Mesendoderm (in vitro differentiated cells): ENCODE measurements at places on chromosomes 1 and 21.

- H3K27me3 ChIP-seq, result no peaks in the 10 kb centered on the region
- no peak overlapping the region for H3K27ac ChIP-seq
These were observed 18.0 kb downstream of the UBE2T start for GRCh38 chr1:202323731-202324130.

DNA sequence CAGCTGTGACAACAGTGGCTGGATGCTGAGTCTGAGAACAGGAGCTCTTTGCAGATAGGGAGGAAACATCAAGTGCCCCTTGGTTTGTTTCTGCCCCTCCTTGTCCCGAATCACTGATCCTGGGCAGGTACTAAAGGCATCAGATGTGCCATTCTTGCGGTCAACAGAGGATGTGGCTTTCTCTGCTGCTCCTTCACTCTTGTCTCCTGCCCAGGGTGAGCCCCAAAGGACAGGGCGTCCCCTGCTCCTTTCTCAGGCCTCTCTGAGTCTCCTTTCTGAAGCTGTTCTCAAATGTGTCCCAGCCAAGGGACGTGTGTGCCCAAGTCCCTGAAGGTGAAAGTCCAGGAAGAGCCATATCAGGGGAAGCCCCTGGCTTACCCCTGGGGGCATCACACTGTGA, 31.7 kb downstream of the SLC37A1 start:
- H3K27me3 ChIP-seq, result no peaks in the 10 kb centered on the region
- no peak for DNase-seq
- H3K27ac ChIP-seq, result no peak overlapping the region
- no peak overlapping the region for H3K4me3 ChIP-seq
- H3K4me1 ChIP-seq, result no peaks in the 10 kb centered on the region

GRCh38 chr1:153698923-153699714, 20.6 kb downstream of the NPR1 start:
- no peak for DNase-seq
- no peak overlapping the region for H3K27ac ChIP-seq
- H3K4me3 ChIP-seq, result no peak overlapping the region
- no peaks in the 10 kb centered on the region for H3K36me3 ChIP-seq
- H3K4me1 ChIP-seq, result peaks cover 12% of the 10 kb centered on the region

DNA sequence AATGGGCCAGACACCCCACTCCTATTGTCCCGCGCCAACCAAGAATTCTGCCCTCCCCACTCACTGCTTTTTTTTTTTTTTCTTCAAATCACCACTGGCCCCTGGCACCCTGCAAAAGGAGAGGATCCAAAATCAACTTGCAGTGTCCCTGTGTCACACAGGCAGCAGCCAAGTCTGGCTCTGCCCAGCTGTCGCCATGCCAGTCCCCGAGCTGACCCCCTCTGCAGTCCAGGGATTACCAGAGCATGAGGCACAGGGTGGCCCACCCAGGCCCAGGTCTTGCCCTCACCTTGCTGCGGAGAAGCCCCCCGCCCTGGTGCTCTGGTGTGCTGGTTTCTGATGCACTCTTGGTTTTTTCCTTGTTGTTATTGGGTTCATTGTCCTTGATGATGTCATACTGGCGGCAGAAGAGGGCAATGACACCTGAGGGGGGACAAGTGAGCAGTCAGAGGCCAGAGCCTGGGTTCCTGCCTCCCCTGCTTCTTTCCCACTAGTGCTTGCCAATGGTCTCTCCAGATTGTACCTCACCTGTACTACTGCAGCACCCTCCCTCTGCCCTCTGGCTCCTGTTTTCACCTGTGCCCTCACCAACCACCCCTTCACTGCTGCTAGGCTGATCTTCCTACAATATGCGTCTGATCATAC, 6.2 kb downstream of the FNDC5 start:
- H3K36me3 ChIP-seq, result no peaks in the 10 kb centered on the region
- no peak overlapping the region for H3K27ac ChIP-seq
- no peaks in the 10 kb centered on the region for H3K27me3 ChIP-seq
- no peak overlapping the region for H3K4me3 ChIP-seq
- DNase-seq, result no peak

DNA sequence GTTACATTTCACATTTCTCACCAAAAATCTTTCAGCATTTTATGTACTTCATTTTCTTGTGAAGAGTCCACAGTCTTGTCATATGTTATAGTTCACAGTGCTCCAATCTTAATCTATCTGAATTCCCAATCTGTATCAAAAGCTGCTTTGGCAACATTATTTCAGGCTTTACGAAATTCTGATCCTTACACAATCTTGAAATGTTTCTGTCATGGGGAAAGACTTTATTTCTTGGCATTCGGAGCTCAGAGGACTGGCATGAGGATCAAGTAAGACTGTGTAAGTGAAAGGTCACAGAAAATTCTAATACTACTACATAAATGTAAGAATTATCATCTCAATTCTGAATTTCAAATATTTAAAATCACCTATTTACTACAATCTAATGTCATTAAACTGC, 2.0 kb downstream of the USP33 start:
- no peak overlapping the region for H3K4me3 ChIP-seq
- no peak for DNase-seq
- H3K27me3 ChIP-seq, result no peaks in the 10 kb centered on the region
- no peaks in the 10 kb centered on the region for H3K36me3 ChIP-seq
- H3K27ac ChIP-seq, result no peak overlapping the region

DNA sequence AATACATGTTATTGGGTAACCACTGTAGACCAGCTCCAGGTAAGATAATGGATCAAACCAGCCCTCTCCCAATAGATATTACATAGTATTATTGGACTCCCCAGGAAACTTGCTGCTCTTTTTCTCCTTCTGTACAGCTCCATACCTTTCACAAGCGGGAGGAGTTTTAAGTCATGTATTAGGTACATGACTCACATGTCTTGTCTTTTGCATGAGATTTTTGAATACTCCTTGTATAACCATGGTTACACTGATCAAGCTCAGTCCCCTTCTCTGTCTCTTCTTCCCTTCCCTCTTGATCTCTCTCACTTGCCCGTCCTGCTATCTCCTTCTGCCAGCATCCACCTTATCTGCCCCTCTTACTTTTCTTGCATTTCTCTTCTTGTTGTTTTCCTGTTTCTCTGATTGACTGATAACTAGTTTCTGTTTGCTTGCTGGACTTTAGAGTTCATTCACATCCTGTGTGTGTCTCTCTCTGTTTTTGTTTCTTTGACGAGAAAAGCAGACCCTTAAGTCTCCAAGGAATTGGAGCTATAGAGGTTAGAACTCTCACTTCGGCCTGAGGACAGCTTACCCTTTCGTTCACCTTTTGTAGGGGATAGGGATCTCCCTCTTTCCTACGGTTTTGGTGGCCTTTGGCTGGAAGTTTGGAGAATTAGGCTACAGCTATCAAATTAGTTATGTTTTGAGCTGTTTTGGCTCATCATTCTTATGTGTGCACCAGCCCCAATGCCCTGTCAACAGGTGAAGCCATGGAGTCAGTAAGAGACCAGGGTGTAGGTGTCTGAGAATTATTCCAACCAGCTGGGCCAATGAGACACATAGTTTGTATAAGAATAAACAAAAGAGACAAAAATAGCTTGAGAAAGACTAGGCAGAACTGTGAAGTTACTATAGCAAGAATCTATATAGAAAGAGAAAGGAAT, 49.0 kb upstream of the ASB17 start:
- H3K27ac ChIP-seq, result no peak overlapping the region
- no peaks in the 10 kb centered on the region for H3K27me3 ChIP-seq
- no peak for DNase-seq
- H3K4me3 ChIP-seq, result no peak overlapping the region
- H3K4me1 ChIP-seq, result no peaks in the 10 kb centered on the region
- H3K36me3 ChIP-seq, result no peaks in the 10 kb centered on the region

DNA sequence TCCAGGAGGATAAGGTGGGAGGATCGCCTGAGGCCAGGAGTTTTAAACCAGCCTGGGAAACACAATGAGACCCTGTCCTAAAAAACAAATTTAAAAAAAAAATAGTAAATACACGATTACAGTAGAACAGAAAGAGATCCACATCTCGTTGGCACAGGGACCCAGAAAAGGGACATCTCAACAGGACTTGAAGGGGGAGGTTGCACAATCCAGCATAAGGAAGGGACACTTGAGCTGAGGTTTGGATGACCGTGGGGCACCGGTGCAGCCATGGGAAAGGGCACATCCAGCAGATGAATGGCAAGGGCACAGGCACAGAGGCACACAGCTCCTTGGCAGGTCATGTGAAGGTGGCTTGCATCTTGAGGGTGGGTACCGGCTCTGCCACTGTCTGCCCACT, 20.5 kb downstream of the TRIM67 start:
- peaks cover 2% of the 10 kb centered on the region for H3K4me1 ChIP-seq
- no peaks in the 10 kb centered on the region for H3K36me3 ChIP-seq
- H3K4me3 ChIP-seq, result no peak overlapping the region
- H3K27me3 ChIP-seq, result no peaks in the 10 kb centered on the region
- no peak for DNase-seq

DNA sequence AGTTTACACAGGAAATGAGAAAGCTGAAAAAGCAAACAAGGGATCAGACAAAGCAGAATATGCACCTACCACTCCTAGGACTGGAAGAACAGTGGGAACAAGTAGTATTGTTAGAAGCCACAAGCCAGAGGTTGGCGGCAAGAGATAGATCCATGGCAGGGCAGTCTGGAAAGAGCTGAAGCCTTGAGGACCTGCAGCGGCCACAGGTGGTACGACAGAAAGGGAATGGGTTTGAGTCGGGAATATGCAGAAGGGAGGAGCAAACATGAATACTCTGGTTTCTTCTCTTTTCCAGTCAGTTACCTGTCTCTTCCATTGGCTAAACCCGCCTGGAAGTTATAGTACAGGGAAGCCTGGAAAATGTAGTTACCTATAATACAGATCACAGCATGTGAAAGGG, 3.9 kb upstream of the PCNX2 start:
- no peak overlapping the region for H3K4me3 ChIP-seq
- H3K36me3 ChIP-seq, result no peaks in the 10 kb centered on the region
- no peak overlapping the region for H3K27ac ChIP-seq
- DNase-seq, result no peak
- H3K4me1 ChIP-seq, result no peaks in the 10 kb centered on the region
- H3K27me3 ChIP-seq, result no peaks in the 10 kb centered on the region
